ENCODE measurements at places on chromosomes 7 and 10.

- DNase-seq = no peak
Observed at GRCh38 chr10:123203393-123204126, 49.4 kb downstream of the BUB3 start.

GRCh38 chr7:107327986-107328569, 141.8 kb upstream of the GPR22 start:
- DNase-seq = no peak

GRCh38 chr7:103127006-103127405, 21.9 kb downstream of the NAPEPLD start:
- DNase-seq = no peak

DNA sequence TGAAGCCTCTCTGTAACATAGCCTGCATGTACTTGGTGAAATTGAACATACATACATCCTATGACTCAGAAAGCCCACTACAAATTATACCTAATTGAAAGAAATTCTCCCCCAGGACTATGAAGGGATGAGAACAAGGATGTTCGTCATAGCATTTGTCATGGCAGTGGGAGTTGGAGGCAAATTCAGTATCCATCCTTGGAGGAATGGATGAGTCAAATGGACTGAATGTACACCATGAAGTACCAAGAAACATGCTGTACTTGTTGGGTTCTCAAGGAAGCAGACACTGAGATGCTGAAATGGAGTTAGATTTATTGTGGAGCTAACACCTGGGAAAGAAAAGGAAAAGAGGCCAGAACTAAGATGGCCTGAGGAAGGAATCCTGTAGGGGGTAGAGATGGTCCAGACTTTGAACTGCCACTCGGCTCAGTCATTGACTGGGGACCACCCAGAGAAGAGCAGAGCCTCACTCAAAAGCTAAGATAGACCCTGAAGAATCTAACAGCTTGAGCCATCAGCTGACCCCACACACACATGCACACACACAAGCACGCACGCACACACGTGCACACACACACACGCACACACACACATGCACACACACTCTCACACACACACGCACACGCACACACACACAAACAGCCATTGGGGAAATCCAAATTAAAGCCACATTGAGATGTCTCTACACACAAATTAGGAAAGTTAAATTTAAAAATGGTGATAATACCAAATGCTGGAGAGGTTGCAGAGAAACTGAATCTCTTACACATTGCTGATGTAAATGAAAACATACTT, 22.3 kb downstream of the AOC1 start:
- no peak for DNase-seq

- DNase-seq = no peak
Observed at GRCh38 chr7:155217634-155218033, 80.0 kb upstream of the INSIG1 start.

DNA sequence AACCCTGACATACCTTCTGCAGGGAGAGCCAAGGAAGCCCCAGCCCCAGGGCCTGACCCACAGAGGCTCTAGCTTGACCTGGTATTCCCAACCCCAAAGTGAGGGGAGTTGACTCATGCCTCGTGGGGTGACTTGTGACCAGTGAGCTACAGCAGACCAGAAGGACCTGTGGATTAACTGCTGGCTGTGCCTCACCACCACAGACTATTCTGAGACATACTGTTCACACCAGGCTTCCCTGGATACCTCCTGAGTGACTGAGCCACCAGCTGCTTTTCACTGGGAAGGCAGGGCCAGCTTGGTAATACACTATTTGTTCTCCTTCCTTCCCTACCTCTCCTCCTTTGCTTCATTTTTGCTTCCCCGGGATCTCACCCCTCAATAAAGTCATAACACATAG, 7.3 kb downstream of the PLXNA4 start:
- DNase-seq = no peak

DNA sequence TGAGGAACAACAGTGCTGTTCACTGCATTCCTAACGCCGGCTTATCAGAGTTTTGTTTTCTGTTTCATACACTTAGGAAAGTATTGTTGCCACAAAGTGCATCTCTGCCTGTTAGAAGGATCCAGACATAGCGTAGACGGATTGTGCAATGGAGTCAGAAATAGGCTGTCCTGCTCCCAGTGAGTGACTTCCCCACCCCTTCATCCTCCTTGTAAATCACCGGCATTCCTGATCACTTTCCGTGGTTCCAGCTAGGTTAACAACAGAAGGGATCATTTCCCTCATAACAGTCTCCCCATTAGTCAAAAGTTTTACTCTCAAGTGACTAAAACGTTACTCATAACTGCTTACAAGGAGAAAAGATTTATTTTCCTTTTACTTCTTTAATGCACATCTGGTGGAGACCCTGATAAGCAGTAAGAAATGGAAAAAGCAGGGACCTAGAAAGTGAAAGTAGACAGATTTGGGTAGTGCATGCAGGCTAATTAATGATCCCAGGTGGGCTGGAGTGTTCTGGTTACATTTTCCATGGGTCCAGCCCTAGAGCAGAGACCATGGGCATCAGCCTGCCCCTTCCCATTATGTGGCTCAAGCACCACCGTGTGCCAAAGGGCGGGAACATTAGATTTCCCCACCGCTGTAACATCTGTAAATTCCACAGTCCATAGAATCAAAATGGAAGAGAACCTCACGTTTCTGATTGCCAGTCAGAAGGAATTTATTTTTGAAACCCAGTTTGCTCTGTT, 395.1 kb upstream of the GALNT17 start:
- no peak for DNase-seq

- DNase-seq = no peak
Observed at GRCh38 chr7:158237672-158238335, 349.8 kb downstream of the PTPRN2 start.

- DNase-seq = no peak
Observed at GRCh38 chr7:18262058-18262457, 233.5 kb upstream of the HDAC9 start.

DNA sequence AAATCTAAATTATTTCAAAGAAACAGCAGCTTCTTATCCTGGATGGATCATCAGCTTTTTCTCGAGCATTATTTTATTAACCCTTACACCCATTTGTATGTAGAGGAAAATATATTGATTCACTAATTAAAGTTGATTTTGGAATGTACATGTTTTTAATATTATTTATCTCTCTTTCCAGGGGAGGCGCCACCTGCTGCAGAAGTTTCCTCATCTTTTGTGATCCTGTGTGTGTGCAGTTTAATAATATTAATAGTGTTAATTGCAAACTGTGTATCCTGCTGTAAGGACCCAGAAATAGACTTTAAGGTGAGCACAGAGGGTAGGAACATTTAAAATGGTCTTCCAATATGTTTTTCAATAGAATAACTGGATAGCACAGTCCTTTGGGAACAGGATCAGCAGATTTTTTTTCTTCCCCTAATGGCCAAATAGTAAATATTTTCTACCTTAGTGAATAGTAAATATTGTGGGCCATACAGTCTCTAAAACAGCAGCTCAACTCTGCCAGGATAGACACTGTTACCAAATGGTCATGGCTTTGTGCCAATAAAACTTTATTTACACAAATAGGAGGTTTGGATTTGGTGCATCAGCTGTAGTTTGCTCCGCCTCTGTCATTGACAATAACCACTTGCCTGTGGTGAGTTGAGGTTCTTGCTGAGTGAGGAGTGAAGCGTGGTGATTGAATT, 30.6 kb downstream of the LMTK2 start:
- DNase-seq = no peak

DNA sequence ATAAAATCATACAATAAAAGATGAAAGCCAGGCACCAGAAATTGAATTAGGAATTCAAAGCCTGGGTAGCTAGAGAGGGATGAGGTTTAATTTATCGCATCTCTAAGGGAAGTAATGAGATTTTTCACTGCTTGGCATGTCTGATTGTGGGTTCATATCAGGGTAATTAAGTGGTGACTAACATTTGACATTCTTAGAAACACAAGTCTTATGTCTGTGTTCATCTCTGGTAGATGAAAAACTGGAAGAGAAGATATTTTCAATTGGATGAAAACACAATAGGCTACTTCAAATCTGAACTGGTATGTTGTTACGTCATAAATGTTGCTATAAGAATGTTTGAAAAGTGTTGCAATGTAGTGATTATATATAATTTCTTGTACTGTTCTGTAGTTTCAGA, 36.8 kb upstream of the ARMS2 start:
- DNase-seq = no peak

DNA sequence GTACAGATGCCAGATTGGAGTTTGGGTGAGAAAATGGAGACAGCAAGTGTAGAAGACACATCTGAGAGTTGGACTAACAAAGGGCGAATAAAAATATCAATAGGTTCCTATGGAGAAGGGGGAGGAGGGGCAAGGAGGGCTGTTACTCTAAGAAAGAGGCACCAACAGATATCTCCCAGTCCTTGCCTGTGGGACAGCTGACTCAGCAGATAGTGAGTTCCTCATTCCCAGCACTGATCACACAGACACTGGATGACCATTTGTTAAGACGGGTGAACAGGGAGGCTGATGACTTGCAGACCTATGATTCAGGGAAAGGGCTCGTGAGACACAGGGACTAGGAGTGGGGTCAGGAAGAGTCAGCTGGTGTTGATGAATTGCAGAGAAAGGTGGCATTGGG, 5.7 kb upstream of the PRR15 start:
- DNase-seq = no peak

DNA sequence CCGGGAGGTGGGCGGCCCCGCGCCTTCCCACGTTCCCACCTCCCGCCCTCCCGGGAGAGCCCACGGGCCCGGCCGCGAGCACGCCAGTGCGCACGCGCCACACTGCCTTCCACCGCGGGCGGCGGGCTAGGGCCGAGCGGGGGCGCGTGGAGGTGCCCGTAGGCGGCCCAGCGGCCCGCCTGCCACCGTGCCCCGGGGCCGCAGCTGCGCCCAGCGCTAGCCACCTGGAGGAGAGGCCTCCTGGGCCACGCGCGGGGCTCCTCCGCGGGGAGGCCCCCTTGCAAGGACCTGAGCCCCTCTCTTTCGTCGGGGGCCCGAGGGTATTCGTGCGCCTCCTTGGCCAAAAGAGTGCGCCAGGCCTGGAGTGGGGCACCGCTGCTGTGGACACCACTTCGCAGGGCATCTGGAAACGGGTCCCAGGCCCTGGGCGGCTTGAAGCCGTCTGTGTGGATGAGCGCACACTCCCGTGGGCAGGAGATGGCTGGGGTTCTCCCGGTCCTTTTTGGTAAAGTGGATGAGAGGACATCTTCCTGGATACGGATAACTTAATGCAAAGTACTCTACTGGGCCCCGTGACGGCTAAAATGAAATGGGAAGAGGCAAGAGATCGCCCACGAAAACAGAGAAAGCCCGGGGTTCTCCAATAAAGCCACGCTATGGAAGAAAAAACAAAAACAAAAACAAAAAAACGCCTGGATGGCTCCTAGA, 9.0 kb upstream of the EBF3 start:
- no peak for DNase-seq

DNA sequence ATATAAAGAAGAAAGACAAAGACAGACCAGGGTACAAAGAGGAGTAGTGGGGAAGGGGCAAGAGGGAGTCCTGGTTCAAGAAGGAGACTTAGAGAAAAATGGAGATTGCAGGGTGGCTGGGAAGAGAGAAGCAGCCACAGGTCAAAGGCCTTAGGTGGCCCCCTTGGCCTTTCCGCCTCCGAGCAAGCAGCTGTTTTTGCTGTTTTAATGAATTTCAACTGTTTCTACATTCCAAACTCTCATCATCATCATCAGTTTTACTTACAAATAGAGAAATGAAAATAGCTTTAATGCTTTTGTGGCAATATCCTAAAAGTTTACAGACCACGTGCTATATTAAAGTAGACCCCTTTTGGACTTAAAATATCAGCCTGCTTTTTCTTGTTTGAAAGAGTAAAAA, 399.7 kb downstream of the EXOC4 start:
- no peak for DNase-seq

DNA sequence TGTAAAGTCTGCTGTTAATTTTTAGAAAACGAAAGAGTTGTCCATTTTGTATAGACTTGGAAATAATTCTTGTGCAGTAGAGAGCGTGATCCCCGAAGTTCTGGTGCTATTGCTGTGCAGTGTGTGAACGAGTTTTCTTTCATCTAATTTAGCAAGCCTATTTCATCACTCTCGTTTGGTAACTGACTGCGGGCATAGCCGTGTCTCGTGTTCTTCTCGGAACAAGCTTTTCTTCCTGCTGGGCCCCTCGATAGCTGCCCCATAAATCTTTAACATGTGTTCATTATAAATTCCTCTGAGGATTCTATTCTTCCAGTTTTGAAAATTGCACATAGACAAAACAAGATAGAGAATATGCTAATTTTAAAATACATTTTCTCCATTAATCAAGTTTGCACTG, 622.0 kb upstream of the PFKP start:
- DNase-seq = no peak

DNA sequence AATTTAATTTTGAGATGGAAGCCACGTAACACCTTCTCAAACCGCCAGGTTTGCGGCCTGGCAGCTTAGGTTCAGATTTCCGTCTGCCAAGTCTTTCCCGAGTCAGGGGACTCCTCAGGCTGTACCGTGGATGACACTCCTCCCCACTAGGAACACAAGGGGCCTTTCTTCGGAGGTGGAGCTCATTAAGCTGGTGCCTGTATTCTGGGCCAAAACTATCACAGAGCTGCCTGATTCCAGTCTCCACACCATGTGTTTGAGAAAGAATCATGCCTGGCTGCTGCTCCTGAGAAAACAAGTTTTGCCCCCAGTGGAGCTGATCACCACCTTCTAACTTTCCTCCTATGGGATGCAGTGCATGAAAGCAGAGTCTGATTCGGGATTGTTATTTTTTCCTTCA, 44.8 kb downstream of the TMEM209 start:
- DNase-seq = no peak

- no peak for DNase-seq
Observed at GRCh38 chr10:101219139-101219945, 9.9 kb downstream of the LBX1 start.

DNA sequence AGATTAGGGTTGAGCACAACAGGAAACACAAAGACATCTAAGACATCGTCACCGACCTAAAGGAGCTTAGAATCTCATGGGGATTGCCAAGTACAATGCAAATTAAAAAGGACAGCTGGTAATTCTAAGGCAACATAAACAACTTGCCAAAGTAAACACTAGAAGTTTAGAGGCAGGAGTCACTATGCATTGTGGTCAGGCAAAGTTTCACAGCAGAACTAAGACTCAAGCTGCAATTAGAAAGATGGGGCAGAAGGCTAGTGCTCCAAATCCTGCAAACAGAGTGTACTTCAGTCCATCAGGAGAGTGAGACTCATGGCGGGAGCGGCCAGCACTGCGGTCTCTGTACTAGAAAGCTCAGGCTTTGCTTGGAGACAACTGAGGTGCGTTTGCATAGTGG, 52.7 kb downstream of the HIPK2 start:
- no peak for DNase-seq

Measured in NCI-H526 treated with DMSO at 0.1 percent for 48 hours (cell line).